ELF-1 (cell line): ENCODE measurements at places on chromosomes 2 and 18.

DNA sequence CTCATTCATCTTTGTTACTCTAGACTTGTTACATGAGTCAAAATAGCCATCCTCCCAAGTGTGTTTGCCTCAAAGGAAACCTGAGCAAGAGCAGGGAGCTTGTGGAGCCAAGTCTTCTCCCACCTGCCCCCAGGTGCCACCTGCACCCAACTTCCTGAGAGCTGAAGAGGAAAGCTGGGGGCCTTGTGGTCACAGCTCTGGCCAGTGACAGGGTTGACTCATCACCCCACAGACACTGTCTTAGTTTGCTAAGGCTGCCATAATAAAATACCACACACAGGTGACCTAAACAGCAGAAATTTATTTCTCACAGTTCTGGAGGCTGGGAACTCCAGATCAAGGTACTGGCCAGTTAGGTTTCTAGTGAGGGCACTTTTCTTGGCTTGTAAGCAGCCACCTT is 99.6 kb downstream of the TPGS2 start:
- DNase-seq: no peak

DNA sequence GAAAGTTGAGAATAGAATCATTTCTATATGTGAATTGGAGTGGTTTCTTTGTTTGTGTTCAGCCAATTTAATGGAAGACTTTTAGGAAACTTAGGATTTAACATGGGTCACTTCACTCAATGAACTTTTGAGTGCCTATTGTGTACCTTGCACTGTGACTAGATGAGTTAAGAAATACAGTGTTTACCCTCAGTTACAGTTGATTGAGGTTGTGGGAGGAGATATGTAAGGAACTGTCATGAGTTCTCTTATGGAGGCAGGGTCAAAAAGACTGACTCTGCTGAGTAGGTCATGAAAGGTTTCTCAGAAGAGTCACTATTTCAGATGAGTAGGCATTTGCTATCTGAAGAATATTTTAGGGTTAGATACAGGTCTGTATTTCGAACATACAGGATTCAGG is 98.6 kb downstream of the RAB3GAP1 start:
- DNase-seq: no peak

DNA sequence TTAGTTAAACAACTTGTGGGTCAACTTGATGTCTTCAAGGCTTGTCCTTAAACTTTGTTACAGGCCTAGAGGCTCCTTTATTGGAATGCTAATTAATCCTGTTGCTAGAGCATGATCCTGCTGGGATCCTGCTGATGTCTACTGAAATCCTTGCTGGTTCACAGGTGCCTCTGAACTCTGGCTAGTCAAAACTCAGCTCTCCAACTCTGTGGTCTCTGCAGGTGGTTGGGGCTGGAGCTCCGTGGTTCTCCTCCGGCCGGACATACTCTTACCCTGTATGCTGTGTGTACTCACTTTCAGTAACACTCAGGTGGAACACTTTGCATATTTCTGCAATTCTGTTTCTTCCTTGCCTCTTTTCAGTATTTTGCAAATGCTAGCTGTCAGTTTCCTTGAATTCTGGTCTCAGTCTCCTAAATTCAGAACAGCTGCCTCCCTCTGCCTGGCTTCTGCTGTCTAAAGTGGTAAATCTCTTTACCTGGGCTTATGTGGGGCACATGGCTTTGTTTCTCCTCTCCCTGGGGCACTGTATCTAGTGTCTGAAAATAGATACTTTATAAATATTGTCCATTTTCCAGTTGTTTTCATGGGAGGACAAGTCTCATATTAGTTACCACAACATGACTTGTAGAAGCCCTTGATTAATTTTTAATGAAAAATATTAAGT is 113.0 kb downstream of the ATP9B start:
- peak; percentile 57 for DNase-seq

DNA sequence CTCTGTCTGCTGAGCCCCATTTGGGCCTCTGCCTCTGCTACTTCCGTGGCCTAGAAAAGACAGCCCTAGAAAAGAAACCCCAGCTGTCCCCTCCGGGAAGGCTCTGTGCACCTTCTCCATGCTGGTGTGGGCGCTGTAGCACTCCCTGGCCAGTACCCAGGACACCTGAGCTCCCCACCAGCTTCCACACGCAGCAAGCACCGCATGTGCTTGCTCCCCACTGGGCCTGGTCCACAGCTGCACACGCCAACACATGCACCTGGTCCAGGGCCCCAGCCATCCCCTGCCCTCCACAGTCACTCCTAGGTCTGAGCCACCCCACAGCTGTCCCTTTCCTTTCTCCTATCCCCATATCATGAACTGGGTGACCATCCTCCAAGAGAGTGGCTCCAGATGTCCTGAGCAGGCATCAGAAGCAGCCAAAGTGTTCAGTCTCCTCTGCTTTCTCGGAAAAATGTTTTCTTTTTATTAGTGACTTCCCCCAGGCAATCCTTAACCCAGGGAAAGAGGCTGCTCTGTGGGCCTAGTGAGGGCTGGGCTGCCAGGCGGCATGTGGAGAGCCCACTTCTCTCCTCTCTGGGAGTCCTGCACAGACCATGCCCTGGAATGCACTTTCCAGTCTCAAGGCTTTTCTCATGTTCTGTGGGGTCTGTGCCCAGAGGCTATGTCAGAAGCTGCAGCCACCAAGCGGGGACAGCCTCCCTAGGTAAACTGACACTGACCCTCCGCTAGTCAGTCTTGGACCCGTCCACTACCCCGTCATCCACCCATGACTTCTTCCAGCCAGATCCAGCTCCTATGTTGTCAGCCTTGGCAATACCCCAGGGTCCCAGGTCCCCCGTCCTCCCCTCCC is 133.7 kb downstream of the KLHL29 start:
- DNase-seq: no peak

DNA sequence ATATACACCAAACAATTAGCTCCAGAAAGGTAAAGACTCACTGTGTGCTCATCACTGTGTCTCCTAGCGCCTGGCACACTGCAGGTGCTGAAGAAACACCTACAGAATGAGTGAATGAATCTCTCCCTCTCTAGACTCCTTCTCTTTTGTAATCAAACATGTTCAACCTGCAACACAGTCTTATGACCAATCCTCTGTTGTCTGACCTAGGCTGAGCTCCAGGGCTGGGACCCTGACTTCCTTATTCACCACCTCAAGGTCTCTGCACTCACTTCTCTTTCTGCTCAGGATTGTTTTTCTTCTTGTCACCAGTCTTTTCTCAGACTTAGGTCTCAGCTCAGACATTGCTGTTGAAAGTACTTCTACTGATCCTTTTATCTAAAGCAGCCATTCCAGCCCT is 9.8 kb downstream of the CKAP2L start:
- DNase-seq: no peak

GRCh38 chr2:28274911-28275685 is 117.6 kb upstream of the FOSL2 start:
- peak; percentile 60 for DNase-seq

DNA sequence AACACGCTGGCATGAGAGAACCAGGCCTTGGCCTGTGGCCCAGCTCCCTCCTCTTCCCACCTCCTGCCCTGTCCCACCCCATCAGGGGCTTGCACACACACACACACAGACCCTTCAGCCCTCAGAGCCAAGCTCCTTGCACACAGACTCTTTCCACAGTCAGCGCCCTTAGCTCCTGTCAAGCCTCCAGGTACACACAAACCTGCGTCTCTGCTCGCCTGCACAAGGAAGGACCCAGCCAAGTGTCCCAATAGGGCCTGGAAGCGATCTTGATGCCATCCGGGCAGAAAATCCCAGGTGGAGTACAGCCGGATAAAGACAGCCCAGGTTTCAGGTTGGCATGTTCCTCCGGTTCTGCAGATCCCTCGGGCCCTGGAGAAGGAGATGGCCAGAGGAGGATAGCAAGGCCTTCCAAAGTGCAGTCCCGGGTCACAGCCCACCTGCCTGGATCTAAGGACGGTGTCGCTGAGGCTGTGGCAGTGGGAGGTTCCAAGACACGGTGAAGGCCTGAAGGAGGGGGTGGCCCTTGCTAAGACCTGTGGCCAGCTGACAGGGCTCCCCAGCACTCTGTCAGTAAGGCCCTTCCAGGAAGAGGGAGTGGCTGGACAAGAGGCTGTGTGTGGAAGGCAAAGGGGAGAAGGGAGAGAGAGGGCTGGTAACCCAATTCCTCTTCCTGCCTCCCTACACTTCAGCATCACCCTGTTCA is 18.5 kb upstream of the STEAP3 start:
- no peak for DNase-seq

DNA sequence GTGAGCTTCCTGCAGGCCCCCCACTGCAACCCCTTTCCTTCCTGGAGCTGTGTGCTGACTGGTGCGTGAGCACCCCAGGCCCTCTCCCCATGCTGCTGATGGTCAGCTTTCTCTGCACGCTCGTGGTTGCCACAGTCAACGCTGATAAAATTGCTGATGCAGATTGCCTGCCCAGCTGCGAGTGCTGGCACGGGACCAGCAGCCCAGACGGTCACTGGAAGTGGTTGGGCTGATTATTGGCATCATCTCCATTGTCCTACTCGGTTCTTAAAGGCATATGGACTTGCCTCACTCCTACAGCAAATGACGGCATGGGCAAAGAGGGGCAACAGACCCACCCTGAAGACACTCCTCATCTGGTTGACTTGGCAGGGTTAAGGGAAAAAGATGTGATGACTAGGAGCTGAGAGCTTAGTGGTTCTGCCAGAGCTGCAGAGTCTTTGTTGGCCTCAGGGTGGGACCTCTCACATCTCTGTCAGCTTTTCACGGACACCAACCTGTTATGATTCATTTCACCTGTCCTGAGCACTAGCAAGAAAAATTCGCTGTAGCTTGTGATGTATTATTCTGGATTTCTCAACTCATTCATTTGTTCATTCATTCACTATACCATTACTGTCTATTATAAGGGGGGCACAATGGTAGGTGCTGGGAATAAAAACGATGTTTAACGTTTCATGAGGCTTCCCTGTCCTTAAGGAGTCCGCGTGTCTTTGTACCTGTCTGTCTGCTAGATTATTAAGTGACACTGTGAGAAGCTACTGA is 38.4 kb downstream of the PAX8 start:
- no peak for DNase-seq

- no peak for DNase-seq
These were observed 5.7 kb downstream of the KLHL23 start for GRCh38 chr2:169739351-169739750.

DNA sequence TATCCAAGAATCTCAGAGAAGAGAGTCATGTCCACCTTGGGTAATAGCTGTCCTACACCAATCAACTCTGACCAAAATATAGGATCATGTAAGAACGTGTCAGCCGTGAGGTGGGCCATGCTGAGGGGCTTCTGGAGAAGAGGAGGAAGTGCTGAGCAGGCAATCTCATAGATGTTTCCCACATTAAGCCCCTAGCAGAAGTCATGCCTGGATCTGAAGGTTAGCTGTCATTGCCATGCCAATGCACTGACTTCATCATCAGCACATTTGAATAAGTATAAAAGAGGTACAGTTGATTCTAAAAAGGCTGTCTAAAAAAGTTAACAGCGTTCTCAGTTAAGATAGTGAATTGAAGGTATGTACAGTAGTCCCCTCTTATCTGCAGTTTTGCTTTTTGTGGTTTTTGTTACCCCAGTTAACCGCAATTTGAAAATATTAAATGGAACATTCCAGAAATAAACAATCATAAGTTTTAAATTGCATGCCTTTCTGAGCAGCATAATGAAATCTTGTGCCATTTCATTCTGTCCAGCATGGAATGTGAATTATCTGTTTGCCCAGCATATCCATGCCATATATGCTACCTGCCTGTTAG is 67.2 kb upstream of the TMEM17 start:
- DNase-seq: no peak
